ENCODE measurements at places on chromosomes 13 and 19.

GRCh38 chr13:28459911-28460310 is 35.0 kb downstream of the FLT1 start:
- DNase-seq, result no peak

- DNase-seq, result no peak
Measured at GRCh38 chr19:1526066-1526778, 2.3 kb downstream of the PLK5 start.

- DNase-seq, result no peak
Measured at GRCh38 chr19:13995017-13995728, 10.9 kb downstream of the RFX1 start.

GRCh38 chr19:55101261-55101660 is 16.2 kb downstream of the PPP1R12C start:
- DNase-seq, result no peak

- no peak for DNase-seq
Measured at GRCh38 chr13:39612023-39612637, 9.1 kb upstream of the LHFPL6 start.

- peak; percentile 78 for DNase-seq
Measured at GRCh38 chr19:12794971-12795381, 3.7 kb downstream of the JUNB start.

Measured in ascending aorta (tissue), 2 donors.